ENCODE measurements at places on chromosomes 7 and 10. TPM values are rescaled to one million over a fixed set of nuclear protein-coding genes. Genes with fewer than 3 reads are reported as not detected.

Gene SAMD9L
- 14.1 TPM for total RNA-seq

Gene ADCYAP1R1
- not detected for total RNA-seq

Gene ZRANB1
- 25.1 TPM for total RNA-seq

Gene OR13A1
- not detected for total RNA-seq

Gene LSM8
- total RNA-seq, result 21.5 TPM

Gene ZNF727
- total RNA-seq, result 0.10 TPM

Gene CCDC7
- 10.9 TPM for total RNA-seq

Gene TACC2
- total RNA-seq, result 8.8 TPM

Gene FAM241B
- 0.39 TPM for total RNA-seq

Gene GPC2
- total RNA-seq, result 1.0 TPM

Gene SPDYE6
- not detected for total RNA-seq

Gene SLC25A13
- total RNA-seq, result 10.3 TPM

Gene CALHM3
- total RNA-seq, result not detected

Gene SCIN
- total RNA-seq, result 0.23 TPM

Gene VGF
- 0.26 TPM for total RNA-seq

Gene NUTM2E
- total RNA-seq, result not detected

Gene INMT
- total RNA-seq, result 12.0 TPM

Gene TDRD1
- 0.13 TPM for total RNA-seq

Gene FAM25A
- total RNA-seq, result not detected

Gene PSD
- 3.7 TPM for total RNA-seq

Gene SLC29A4
- 6.5 TPM for total RNA-seq

Gene CRPPA
- 1.4 TPM for total RNA-seq

Gene TRPV5
- total RNA-seq, result not detected

Gene TCAF1
- total RNA-seq, result 99.4 TPM

Gene COMTD1
- total RNA-seq, result 3.7 TPM

Gene LRRC61
- 0.36 TPM for total RNA-seq

Gene PSAP
- total RNA-seq, result 1,716 TPM

Gene GIMAP4
- total RNA-seq, result 0.33 TPM

Gene GSAP
- total RNA-seq, result 4.2 TPM

Gene PNLIPRP1
- total RNA-seq, result not detected

Gene SLIT1
- 0.07 TPM for total RNA-seq

Gene HOXA11
- total RNA-seq, result 0.13 TPM

Gene CADPS2
- 18.3 TPM for total RNA-seq

Gene HMX2
- total RNA-seq, result not detected

Gene NXPH1
- not detected for total RNA-seq

Gene NEUROG3
- not detected for total RNA-seq

Gene SPDYE8
- not detected for total RNA-seq

Gene CACNA2D1
- 134 TPM for total RNA-seq

Gene TMEM270
- not detected for total RNA-seq

Gene PDLIM1
- total RNA-seq, result 25.7 TPM

Gene NUDT1
- 8.3 TPM for total RNA-seq

Gene MCU
- total RNA-seq, result 26.6 TPM

Gene SFTPA1
- total RNA-seq, result not detected

Gene GPR15LG
- not detected for total RNA-seq

Gene TRIP6
- total RNA-seq, result 66.7 TPM

Data from smooth muscle cell of the pulmonary artery (primary cell).